ENCODE measurements at places on chromosomes 2 and 18.
A peak's percentile ranks its signal among the peaks of the same experiment; 100 is the strongest.

GRCh38 chr2:47269316-47270232 is 114.5 kb upstream of the STPG4 start:
- DNase-seq, result no peak

- DNase-seq, result no peak
Observed at GRCh38 chr18:28735731-28736130, 558.8 kb upstream of the CDH2 start.

GRCh38 chr2:57725337-57725947 is 321.2 kb upstream of the VRK2 start:
- DNase-seq, result no peak

GRCh38 chr2:179467960-179468359 is 203.3 kb upstream of the SESTD1 start:
- DNase-seq, result no peak

DNA sequence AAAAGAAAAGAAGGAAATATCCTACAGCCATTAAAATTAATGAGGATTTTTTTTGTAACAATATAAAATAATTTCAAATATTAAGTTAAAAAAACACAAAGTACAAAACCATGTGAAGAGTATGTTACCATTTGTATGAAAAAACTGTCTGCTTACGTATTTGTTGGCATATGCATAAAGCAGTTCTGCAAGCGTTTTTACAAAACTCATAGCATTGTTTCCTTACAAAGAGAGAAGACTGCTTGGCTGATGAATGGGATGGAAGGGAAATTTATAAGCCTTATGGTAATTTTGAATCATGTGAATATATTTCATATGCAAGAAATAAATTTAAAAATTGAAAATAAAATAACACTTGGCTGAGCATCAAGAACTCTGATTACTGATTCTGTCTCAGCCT is 63.1 kb downstream of the METTL4 start:
- no peak for DNase-seq

GRCh38 chr2:233408366-233409285 is 54.3 kb downstream of the DGKD start:
- no peak for DNase-seq

DNA sequence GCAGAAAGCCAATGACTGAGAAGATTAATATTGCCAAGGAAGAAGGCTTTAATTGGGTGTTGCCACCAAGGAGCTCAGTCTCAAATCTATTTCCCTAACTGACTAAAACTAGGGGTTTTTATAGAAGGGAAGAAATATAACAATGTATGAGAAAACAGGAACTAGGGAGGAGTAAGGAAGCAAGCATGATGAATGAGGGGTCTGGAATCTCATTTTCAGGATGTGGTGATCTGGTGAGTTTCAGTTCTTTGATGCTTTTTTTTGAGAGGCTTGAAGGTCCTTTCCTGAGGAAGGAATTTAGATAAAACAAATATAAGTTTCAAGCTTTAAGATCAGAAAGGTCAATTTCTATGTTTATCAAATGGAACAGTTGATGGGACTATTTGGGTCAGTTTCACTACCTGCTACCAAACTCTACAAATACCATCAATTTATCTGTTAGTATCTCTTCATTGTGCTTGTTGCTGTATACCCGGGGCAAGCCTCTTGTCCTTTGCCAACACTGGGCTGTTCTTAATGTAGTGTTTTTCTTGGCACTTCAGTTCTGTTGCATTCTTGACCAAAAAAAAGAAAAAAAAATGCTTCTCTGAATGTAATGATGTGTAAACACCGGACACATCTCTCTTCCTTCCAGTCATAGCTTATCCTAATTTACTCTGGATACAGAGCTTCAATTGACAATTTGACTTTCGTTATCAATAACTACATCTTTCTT is 357.0 kb downstream of the GALNT13 start:
- DNase-seq, result no peak

- no peak for DNase-seq
Observed at GRCh38 chr18:63363951-63364350, 3.1 kb downstream of the KDSR start.

DNA sequence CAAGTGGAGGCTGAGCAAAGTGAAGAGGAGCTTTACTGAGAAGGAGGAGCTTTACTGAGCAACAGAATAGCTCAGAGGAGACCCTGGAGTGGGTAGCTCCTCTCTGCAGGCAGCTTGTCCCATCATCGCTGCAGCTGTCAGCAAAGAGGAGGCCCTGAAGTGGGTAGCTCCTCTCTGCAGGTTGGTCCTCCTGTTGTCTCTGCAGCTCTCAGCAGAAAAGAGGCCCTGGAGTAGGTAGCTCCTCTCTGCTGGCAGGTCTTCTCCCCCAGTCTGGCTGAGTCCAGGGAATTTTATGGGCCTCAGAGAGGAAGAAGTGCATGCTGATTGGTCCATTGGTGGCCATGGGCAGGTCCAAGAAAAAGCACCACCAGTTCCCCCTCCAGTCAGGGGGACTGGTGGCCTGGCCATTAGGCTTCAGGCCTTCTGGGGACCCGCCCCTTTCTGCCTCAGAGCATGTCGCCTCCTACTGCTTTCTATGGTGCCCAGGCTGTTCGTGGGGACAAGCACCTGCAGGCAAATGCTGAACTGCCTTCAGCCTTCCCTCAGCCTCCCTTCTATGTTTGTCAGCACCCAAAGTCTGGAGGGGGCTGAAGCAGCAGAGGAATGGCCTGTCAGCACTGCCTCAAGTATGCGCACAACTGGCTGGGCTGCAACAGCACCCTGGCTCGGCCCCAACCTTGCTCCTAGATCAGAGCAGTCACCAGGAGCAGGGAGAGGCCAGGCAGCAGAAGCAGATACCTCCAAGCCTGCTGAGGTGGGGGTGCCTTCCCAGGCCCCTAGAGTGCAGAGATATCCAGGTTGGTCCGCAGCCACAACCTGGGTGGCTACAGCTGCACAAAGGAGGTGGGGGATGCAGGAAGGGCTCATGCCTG is 5.9 kb downstream of the ZSCAN30 start:
- DNase-seq, result no peak

DNA sequence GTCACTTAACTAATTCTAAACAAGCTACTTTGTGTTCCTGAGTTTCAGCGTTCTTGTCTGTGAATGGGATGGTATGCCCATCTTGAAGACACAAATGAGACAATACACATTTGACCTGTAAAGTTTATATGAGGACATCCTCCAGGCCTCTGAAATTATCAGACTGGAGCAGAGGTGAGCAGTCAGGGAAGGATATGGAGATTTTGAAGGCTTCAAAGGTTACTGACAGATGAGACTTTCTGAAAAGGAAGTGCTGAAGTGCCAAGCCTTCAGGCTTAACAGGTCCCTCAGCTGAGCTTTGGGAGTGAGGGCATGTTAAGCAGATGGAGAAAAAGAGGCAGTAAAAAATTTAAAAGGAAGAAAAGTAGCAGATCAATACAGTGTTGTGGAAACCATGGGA is 110.9 kb upstream of the FOSL2 start:
- no peak for DNase-seq

DNA sequence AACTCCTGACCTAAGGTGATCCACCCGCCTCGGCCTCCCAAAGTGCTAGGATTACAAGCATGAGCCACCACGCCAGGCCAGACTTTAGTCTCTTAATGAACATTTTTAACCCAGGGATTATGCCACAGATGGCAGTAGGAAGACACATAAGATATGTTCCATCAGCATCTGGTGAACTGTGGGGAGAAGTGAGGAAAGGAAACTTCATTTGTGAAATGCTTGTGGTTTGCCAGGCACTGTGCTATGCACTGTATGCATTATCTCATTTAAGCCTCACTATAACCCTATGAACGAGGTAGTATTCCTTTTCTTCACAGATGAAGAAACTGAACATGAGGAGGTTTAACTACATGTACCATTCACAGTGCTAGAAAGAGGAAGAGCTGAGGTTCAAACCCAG is 29.3 kb downstream of the PTRHD1 start:
- DNase-seq, result no peak

- peak; percentile 93 for DNase-seq
Observed at GRCh38 chr2:190469771-190470170, 61.6 kb downstream of the MFSD6 start.

DNA sequence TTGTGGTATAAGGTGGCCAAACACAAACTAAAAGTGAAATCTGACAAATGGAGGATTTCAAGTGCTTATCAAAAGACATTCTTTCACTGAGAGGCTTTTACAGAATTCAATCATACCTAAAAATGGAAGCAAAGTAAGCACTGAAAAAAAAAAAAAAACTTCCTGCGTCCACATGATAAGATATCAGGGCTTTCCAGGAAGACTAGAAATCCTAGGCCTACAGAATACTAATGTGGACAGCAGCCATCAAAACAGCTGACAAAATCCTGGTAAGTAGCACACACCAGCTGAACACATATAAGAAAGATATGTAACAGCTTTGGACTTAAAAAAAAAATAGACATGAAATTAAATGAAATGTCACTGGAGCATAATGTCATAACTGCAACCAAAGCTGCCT is 178.2 kb downstream of the SUCLG1 start:
- DNase-seq, result no peak

- DNase-seq, result no peak
Observed at GRCh38 chr18:47470941-47471340, 219.5 kb upstream of the SKOR2 start.

DNA sequence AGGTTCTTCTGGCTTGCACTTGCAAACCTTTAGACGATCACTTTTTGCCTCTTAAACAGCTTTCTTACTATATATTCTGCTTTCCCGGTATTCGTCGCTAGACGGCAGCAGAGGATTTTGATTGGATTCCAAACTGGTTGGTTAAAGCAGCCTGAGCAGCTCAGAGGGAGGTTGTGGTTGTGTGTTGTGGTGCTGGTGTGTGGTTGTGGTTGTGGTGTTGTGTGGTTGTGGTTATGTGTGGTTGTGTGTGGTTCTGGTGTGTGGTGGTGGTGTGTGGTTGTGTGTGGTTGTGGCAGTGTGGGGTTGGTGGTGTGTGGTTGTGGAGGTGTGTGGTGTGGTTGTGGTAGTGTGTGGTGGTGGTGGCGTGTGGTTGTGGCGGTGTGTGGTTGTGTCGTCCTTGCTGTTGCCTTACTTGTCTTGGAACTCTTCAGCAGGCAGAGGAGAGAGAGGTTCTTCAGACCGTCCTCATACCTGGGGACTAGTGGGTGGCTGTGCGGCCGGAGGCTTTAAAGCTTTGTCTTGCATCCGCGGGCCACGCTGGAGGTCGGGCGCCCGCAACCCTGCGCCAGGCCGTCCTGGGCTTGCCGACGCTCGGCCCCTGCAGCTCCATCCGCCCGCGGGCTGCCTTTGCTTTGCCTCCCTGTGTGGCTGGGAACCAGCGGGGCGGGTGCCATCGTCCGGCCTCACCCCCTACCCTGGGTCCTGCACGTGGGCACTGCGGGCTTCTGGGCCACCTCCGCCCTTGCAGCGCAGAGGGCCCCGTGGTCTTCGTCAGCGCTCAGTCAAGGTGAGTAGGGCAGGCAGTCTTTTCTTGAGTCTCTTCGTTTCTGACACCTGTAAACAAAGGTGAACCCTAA is 190.8 kb downstream of the ARHGAP28 start:
- DNase-seq, result peak; percentile 30

GRCh38 chr2:64650722-64651338 is 2.9 kb downstream of the SERTAD2 start:
- no peak for DNase-seq

DNA sequence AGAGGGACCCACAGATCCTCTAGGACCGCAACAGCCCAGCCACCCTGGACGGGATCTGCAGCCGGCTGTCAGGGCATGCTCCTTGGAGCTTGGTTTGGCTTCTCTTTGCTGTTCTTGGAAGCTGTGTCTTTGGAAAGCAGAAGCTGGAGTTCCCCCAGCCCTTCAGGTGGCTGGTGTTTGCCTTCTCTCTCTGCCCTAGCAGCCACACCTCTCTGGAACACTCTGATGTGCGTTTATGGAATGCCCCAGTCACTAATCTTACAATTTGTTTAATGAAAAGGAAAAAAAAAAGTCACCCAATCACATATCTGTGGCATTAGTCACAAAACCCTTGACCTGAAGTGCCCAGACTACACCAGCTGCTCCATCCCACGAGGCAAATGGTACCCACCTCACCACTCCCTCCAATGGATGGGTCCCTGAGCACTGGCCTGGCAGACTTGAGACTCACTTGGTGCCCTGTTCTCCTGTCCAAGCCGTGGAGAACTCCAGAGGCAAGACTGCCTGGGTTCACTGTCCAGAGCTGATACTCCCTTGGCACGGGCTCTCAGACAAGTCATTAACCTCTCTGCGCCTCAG is 70.2 kb upstream of the DAPL1 start:
- DNase-seq, result no peak

DNA sequence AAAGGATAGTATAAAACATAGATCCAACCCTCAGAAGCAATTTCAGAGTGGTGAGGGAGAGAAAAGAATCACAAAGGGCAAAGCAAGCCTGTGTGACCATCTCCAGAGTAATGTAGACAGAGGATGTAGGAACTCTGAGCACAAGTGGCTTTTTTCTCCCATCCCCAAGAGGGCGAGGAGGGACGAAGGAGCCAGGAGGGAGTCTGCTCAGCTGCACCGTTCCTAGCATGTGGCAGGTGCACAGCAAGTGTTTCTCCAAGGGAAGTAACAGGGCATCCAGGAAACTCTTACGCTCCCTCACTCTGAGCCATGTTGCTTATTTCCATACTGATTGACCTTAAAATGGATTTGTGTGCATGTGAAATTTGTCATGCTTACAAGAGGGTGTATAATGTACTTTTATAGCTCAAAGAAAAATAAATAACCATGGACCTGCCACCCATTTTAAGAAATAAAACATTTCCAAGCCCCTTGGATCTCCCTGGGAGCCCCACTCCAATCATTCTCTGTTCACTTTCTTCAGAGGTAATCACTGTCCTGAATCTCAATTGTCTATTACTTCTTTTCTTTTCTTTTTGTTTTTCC is 37.8 kb upstream of the SEC11C start:
- no peak for DNase-seq

DNA sequence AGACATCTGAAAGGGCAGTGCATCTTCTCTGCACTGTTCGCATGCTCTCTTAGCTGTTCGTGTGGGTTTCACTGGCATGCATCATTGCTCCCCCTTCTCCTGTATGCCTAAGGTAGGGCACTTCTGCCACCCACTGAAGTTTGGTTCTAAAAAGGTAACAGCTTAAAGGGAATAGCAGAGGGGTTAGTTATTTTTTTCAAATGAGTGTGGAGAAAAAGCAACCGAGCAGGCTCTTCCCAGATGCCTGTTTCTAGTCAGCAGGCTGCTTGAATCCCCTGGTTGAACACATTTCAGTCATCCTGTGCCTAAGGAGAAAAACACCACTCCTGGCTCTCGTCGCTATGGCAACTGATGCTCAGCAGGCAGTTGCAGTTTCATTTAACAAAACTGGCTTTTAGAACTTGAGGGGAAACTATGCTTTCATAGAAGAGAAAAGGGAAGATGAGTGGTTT is 69.8 kb upstream of the GALNT3 start:
- DNase-seq, result no peak

GRCh38 chr2:44075541-44075940 is 79.8 kb upstream of the LRPPRC start:
- peak; percentile 21 for DNase-seq

DNA sequence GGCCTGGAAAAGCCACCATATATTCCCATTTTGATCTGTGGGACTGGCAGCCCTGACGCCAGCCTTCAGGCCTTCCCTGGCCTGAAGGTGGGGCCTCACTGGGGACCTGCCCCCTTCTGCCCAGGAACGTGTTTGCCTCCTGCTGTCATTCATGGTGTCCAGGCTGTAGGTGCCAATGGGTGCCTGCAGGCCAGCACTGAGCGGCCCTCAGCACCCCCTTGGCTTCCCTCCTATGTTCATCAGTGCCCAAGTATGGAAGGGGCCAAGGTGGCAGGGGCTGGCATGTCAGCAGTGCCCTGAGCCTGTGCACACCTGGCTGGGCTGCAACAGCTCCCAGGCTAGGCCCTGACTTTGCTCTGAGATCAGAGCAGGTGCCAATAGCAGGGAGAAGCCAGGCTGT is 800.3 kb upstream of the RAB6C start:
- DNase-seq, result no peak
